BJ (cell line): ENCODE measurements at places on chromosomes 7 and 10.
A peak's percentile ranks its signal among the peaks of the same experiment; 100 is the strongest.

DNA sequence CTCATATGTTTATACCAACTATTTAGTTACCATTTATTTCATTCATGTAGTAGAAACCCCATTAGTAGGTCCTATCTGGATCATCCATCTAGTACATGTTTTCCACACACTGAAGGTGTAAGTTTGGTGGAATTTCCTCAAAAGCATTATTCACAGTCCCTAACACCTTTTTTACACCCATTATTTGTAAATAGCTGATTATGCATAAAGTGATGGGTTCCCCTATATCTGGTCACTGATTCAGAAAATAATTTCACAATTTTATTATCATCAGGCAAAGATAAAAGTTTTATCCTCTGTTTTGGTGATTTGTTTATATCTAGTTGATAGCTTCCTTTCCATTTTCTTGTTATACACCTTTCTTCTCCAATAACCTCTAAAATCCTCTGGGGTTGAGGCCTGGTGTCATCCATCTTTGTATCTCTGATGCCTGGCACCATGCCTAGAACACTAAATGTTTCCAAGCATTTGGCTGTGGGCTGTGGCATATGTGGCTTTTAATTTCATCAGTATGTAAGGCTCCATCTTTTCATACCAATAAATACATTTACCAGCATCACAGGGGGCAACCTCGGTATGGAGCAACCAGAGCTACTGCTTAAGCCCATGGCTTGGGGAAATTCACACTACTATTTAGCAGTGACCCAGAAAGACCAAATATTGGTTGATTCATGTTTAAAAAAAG is 1089.5 kb upstream of the LRRN3 start:
- no peak for DNase-seq

DNA sequence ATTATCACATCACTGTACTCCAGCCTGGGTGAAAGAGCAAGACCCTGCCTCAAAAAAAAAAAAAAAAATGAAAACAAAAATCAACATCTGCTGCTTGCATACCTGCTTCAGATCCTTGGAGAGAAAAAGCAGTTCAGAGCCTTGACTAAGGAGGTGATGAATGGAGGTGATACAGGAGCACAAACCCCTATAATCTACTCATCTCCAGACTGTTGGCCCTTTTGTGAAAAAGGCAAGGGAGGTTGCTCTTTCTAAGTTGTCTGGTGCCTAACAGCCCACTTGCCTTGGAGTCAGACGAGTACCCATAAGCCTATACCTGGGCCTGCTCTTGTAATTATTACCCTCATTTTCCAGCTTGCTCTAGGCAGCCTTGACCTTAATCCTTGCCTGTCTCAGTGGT is 1.4 kb downstream of the SFXN2 start:
- no peak for DNase-seq

GRCh38 chr10:12025591-12025990 is 17.0 kb downstream of the UPF2 start:
- DNase-seq: no peak

- DNase-seq: no peak
Observed at GRCh38 chr7:141706239-141707064, 1.7 kb upstream of the WEE2 start.

DNA sequence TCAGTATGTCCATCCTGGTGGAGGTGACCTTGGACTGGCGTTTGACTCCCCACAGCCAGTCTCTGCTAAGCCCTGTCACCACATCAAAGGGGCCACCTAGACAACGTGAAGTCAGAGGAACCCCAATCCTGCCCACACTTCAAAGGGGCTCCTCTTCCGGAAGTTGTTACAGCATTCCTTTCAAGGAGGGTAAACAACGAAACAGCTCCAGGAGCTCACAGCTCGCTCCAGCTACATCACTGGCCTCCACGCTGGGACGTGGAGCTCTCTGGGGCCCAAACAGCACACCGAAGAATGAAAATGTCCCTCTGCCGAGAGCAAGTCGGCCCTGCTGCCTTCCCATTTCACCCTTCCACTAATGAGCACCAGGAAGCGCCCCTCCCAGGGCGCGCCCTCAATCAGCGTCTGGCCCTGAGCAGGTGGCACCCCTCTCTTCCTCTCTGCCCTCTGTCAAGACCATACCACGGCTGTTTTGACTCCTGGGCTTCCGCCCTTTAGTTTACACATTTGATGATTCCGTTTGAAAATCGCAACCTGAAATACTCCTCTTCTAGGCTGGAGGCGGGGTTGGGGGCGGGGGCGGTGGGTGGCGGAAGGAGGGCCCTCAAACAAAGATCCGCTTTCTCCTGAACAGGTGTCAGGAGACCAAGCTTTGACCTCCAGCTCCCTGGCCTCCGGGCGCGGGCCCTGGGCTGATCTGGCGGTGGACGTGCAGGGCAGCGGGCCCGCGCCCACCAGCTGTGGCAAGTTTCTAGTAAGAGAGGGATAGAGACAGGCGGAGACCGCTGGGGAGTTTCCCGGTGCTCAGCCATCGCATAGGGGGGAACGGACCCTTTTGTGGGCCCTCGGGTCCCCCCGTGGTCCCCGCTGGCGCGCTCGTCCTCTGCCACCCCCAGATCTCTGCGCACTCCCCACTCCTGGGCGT is 53.1 kb upstream of the KDM7A start:
- DNase-seq: no peak

- no peak for DNase-seq
Observed at GRCh38 chr7:43170571-43170970, 58.1 kb downstream of the HECW1 start.

GRCh38 chr7:240146-240676 is 47.8 kb downstream of the FAM20C start:
- no peak for DNase-seq

- no peak for DNase-seq
Observed at GRCh38 chr10:99880080-99880835, 97.8 kb downstream of the ABCC2 start.

DNA sequence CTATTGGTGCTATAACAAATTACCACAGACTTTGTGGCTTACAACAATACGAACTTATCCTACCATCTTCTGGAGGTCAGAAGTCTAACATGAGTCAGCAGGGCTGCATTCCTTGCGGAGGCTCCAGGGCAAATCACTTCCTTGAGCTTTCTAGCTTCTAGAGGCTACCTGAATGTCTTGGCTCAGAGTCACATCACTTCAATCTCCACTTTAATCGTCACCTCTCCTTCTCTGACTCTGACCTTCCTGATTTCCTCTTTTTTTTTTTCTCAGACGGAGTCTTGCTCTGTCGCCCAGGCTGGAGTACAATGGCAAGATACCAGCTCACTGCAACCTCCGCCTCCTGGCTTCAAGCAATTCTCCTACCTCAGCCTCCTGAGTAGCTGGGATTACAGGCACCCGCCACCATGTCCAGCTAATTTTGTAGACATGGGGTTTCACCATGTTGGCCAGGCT is 44.6 kb upstream of the ANAPC16 start:
- DNase-seq: peak; percentile 52

DNA sequence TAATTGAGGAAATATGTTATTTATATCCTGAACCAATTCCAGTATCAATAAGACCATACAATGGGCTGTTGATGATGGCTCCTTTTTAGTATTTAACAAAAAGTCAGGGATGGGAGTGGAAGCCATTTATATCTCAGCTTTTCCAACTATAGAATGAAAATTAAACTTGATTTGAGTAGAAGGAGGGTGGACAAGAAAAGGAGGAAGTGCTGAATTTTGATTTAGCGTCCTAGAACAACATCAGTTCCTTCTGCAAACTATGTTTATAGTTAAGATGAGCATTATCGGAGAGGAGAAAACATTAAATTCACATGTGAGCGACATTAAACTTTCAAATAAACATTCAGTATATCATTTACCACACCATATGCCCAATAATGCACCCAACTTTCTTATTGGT is 149.3 kb upstream of the YAE1 start:
- no peak for DNase-seq

DNA sequence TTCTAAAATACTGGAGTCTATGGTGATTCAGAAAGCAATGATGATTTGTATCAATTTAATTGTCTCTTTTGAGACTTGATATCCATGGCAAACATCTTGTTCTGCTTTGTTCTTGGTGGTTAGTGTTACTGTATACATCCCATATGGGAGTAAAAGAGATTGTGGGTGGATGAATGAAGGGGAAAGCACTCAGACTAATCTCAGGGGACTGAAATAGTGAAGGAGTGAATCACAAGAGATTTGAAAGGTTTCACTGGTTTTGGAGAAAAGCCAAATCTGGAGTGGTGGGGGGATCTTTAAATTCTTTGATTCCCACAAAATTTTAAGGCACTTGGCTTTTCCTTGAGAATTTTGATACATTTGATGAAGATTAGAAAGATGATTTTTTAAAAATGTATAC is 369.4 kb downstream of the INHBA start:
- DNase-seq: no peak

DNA sequence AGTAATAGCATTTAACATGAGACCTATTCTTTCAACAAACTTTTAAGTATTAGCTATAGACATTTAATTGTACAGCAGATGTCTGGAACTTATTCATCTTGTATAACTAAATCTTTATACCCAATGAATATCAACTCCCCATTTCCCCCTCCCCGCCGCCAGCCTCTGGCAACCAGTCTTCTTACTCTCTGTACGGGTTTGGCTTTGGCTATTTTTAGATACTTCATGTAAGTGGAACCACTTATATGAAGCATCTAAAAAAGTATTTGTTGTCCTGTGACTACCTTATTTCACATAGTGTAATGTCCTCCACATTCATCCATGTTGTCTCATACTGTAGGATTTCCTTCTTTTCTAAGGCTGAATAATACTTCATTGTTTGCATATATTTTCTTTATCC is 60.8 kb downstream of the RAB18 start:
- no peak for DNase-seq
